ENCODE measurements at places on chromosomes 7 and 10. TPM values are rescaled to one million over a fixed set of nuclear protein-coding genes. Genes with fewer than 3 reads are reported as not detected.

DNA sequence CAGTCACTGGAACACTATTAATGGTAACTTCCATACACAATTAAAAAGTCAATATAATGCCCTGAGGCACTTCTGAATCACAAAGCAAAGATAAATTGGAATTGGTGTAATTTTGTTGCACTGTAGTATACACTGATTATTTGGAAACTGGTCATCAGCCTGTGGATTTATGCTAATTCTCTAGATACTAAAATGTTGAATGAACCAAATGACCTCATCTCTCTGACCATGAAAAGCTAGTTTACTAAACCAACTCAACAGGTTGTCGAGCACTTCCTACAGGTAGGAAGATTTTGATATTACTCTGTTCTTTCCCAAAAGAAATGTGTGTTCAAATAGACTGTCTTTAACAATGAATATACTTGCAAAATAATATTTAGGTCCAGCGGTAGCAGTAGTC is 5.3 kb downstream of the NRP1 start:
- DNase-seq, result no peak

- DNase-seq, result no peak
Measured at GRCh38 chr7:121205777-121206176, 123.0 kb upstream of the WNT16 start.

- DNase-seq, result no peak
Measured at GRCh38 chr10:6298428-6298827, 95.7 kb downstream of the PFKFB3 start.

GRCh38 chr7:70285187-70285586 is 686.9 kb downstream of the AUTS2 start:
- no peak for DNase-seq

DNA sequence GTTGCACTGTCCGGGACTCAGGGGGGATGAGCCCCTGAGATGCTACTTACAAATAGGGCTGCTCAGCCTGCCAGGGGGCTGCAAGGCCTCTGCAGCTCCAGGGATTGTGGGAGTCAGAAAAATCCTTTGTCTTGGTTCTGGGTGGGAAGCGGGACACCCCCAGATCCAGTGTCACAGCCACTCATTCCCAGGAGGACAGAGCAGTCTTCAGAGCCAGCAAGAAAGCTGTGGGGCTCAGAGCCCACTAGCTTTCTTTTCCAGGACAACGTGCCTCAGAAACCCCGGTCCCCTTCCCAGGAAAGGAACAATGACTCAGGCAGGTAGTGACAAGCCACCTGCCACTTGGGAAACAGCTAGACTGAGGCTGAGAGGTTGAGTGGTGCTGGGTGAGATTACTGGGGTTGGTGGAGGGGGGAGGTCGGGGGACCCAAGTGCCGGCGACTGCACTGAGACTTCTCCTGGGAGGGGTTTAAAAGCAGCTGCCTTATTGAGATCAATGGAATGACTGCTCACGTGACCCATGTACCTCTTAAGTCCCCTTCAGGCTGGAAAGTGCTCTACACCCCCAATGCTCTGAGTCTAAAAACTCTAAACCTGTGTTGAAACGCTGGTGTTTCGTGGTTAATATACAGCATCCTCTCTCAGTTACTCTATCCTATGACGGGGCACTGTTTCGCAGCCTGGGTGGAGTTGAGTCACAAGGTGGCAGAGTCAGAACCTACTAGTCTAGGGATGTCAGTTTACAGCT is 123.6 kb downstream of the UBE2H start:
- no peak for DNase-seq

DNA sequence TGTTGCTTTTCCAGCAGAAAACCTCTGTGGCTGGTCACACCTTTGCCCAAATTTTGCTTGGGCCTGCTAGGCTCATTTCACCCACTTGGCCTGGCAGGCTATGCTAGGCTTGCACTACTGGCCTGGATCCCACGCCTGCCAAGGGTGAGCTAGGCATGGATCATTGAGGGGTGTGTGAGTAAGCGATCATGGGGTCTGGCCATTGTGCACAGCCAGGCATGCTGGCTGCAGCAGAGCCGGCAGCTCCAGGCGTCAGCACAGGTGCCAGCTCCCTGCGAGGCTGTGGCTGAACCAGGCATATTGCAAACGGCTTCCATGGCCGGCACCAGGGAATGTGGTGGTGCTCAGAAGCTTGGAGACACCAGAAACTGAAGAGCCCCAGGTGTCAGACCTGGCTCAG is 19.2 kb downstream of the CFAP70 start:
- DNase-seq, result no peak

DNA sequence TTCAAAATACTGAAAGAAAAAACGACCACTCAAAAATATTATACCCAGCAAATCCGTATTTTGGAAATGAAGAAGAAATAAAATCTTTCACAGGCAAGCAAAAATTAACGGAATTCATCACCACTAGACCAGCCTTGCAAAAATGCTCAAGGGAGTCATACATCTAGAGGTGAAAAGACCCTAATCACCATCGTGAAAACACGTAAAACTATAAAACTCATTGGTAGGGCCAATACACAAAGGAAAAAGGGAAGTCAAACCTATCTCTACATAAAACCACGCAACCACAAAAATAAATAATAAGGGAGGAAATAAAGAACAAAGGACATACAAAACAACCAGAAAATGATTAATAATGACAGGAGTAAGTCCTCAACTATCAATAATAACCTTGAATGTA is 6.6 kb upstream of the AKR1B1 start:
- DNase-seq, result no peak

DNA sequence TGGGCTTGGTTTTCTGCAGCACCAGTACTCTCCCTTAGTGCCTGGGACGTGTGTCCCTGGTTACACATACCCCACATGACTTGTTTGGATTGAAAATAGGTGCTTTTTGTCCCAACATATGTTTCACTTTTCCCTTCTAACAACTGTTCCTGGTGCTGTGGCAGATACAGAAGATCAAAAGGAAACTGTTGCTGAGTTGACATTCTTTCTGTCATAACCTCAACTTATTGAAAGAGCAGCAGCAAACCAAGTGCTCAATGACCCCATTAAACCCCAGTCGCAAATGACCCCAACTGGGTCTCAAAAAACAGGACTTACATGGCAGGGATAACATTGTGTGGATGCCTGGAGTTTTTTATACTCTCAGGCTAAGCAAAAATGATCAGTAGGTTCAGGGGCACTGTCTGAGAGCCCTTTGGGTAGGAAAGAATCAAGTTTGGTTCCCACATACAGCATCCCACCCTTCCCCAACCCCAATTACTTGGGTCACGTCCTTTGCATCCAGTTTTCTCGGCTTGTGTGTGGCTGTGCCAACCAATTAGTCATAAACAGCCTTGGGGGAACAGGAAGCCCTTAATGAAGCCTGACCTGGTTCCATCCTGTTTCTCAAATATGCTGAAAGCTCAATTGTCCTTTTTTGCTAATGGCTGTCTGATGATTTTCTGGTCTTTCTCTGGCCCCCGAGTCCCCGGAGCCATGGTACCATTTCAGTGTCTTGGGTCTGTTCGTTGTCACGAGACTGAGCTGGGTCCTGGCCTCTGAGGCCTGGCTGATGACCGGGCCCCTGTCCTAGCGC is 4.9 kb downstream of the HKDC1 start:
- no peak for DNase-seq

- no peak for DNase-seq
Measured at GRCh38 chr10:103791858-103792257, 63.5 kb downstream of the SH3PXD2A start.

DNA sequence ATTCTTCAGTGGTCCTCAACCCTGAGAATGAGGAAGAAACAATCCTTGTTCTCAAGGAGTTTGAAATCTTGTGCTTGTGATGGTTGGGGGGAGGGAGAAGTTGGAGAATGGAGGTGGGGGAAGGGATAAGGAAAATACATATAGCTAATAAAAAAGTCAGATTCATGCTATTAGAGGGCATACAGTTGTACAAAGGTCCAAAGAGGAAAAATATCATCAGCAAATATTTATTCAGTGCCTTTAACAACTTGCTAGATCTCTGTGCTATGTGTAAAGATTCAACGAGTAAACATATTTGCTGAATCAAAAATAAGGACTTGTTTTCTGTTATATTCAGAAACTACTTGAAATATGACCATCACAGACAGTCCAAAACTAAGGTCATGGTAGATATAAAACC is 114.4 kb downstream of the HIBADH start:
- no peak for DNase-seq

GRCh38 chr10:118994321-118994720 is 35.2 kb upstream of the NANOS1 start:
- DNase-seq, result peak; percentile 90

DNA sequence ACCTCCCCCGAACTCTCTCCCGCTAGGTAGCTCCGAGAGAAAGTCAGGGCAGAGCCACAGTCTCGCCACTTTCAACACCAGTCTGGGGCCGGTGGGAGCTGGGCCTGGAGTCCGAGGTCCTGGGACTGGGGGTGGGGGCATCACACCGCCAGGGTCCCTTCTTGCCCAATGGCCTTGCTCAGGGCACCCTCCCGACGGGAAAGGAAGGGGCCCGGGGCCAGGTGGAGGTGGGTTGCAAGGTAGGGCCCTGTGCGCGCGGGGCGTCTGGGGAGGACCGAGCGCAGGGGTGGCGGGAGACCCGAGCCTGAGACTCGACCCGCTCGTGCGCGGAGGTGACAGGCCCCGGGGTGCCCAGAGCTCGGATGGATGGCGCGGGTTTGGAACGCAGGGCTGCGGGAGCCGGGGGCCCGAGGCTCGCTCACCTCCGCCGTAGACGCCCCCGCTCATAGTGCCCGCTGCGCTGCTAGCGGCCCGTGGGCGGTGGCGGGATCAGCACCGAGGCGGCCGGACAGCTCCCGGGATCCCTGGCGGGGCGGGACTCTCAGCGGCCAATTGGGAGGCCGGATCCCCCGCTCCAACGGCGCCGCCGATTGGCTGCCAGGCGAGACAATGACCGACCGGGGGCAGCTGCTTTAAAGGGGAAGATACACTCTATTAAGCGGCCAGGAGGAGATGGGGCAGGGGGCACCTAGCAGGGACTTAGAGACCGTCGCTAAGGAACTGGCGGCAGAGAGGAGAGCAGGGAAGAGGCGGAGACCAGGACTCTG is at the start of gene ACTL6B:
ACTL6B (minus strand) TSS at position 541 of the 767 bp plus-strand sequence; CDS start at position 447, 94 bp downstream.
- no peak for DNase-seq

GRCh38 chr7:55187701-55188491 is 169.1 kb downstream of the EGFR start:
- no peak for DNase-seq

GRCh38 chr7:36986948-36987724 is 262.8 kb upstream of the AOAH start:
- no peak for DNase-seq

DNA sequence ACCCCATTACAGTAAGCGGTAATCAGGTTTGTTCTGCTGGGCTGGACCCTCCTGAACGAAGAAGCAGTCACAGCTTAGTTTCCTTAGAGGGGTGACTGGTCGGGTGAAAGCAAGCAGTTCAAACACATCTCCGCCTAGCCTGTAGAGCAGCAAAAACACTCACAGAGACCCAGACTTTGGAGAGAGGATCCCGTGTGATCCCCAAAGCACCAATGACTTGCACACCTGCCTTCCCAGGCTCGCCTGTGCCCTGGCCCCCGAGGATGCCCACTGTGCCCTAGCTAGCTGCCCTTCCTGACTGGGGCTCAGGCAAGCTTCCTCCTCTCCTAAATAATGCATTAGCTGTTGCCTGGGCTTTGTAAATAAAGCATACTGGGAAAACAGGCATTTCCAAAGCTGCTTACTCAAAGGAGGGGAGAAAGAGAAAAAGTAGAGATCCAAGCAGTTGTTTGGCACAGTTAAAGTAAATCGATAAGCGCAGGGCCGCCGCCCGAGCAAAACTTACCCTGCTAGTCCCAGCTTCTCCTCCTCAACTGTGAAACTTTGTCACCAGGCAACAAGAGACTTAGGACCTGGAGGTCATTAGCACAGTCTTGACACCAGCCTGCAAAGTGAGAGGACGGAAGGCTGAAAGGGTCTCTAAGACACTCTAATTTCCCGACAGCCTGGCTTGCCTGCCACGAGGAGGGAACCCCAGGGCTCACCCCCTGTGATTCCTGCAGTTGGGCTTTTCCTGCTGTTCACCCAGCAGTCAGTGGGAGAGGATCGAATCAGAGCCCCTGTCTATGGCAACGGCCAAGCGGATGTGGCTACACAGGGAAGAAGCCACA is 4.8 kb downstream of the LRRC18 start:
- no peak for DNase-seq

DNA sequence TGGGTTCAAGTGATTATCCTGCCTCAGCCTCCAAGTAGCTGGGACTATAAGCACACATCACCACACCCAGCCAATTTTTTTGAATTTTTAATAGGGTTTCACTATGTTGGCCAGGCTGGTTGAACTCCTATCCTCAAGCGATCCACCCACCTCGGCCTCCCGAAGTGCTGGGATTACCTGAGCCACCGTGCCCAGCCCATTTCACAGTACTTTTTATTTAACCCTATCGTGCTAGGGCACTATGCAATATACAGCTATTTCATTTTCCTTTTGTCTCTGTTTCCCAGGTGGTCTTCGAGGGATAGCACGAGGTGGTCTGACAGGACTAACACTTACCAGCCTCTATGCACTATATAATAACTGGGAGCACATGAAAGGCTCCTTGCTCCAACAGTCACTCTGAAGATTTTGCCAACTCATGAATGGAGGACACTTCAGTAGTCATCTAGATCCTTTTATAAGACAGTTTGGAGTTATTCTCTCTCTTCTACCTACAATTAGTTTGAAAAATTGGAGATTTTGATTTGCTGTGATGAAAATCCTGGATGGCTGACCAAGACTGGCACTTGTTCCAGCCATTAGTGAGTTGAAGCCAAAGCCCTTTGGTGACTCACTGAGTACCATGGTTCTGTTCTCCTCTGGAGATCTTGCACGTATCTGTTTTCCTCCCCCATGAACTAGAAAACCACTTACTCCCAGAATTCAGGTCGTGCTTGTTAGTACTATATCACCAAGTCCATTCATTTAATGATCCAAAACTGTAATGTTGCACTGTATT is 27.3 kb downstream of the NCOA4 start:
- DNase-seq, result no peak

DNA sequence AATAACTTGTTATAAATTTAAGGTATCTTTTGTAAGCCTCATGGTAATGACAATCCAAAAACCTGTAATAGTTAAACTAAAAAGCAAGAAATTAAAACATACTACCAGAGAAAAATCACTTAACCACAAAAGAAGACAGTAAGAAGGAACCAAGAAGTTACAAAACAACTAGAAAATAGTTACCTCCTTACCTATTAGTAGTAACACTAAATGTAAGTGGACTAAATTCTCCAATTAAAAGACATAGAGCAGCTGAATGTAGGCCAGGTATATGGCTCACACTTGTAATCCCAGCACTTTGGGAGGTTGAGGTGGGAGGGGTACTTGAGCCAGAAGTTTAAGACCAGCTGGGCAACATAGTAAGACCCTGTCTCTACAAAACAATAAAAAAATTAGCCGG is 84.0 kb downstream of the SNX13 start:
- DNase-seq, result no peak

GRCh38 chr10:73827346-73828089 is 16.1 kb upstream of the NDST2 start:
- no peak for DNase-seq

The WNT2 gene
- 1.0 TPM for total RNA-seq

The ZC3HAV1L gene
- 15.4 TPM for total RNA-seq

The RTKN2 gene
- 0.39 TPM for total RNA-seq

The MYPN gene
- total RNA-seq, result 1.5 TPM

The MOGAT3 gene
- not detected for total RNA-seq

The DNAJC1 gene
- 67.5 TPM for total RNA-seq

The ETV1 gene
- 7.1 TPM for total RNA-seq
